ENCODE measurements at places on chromosomes 5 and 9.

DNA sequence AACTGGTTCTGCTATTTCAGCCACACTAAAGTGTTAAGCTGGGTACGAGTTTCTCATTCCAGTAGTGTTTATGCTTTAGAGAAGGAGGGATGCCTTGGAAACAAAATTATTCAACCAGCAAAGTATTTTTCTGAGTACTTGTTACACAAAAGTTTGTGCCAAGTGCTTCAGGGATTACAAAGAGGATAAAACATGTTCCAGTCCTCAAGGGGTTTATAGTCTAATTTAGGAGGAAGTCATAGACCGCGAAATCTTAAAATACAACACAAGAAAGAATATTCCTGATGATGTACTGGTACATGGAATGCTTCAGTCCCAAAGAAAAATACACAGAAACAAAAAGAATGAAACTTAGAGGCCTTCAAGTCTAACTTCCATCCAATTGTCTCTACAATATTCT lies 85.4 kb upstream of the NR4A3 start:
- no peak for DNase-seq

DNA sequence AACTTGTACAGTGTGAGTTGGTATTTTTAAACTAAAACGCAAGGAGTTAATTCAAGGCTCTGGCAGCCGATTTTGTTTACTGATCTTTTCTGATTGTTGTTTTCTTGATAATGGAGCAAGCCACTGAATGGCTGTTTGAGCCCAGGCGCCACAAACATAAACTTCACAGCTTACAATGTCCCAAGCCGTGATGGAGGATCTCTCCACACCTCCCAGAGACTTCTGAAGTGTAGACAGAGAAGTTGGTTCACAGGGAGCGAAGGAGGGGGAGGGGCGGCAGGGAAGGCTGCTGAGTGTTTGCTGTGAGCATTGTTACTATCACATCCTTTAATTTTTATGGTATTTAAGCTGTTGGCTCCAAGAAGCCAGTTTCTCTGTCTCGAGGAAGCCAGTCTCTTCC lies 14.7 kb downstream of the ISL1 start:
- no peak for DNase-seq

- no peak for DNase-seq
Observed at GRCh38 chr9:19320495-19320894, 59.5 kb downstream of the RPS6 start.

DNA sequence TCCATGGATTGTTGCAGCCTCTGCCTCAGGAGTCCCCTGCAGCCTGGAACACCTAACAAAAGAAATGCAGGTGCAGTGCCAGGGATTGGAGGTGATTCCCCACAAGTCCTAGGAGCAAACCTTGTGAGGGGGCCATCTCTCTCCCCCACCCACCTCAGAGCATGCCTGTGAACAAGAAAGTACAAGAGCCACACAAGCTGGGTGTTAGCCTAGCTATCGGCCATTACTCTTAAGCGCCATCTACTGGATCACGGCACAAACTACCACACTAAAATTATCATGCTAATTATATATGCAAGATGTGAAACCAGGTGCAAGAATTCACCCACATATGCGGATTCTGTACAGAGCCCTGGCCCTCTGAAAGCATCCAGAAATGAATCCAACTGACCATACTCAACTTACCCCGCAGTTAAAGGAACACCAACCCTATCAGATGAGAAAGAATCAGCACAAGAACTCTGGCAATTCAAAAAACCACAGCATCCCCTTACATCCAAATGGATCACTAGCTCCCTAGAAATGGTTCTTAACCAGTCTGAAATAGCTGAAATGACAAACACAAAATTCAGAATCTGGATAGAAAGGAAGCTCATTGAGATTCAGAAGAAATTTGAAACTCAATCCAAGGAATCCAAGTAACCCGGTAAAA lies 16.5 kb upstream of the PRSS3 start:
- no peak for DNase-seq

- peak; percentile 95 for DNase-seq
Observed at GRCh38 chr5:177554474-177555111, at the start of gene FAM193B. Gene FAM193B, minus strand, starts transcription at chr5:177554563. Its CDS starts 105 bp downstream, at chr5:177554458.

DNA sequence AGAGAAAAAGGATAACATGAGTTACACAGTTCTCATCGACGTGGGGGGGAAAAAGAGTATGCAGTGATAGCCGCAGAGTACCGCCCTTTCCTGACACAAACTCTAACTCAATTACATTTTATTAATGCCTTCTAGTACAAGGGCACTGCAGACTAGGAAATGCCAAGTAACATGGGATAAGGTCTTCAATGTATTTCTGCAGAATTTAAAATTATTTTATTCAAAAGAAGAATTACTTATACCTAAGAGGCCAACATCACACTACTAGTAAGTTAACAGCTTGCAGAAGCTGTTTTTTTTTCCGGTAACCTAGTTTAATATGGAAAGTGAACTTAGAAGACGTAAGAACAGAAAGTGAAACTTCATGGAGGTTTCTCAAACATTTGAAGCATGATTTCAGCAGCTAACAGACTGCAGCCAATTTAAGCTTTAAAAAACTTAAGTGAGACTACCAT lies 3.9 kb downstream of the SETX start:
- DNase-seq, result no peak

- DNase-seq, result no peak
Observed at GRCh38 chr9:1354606-1355005, 304.4 kb downstream of the DMRT2 start.

GRCh38 chr9:129854588-129855110 lies 19.4 kb downstream of the USP20 start:
- no peak for DNase-seq

- DNase-seq, result no peak
Observed at GRCh38 chr5:137501846-137502406, 2.8 kb upstream of the SPOCK1 start.

DNA sequence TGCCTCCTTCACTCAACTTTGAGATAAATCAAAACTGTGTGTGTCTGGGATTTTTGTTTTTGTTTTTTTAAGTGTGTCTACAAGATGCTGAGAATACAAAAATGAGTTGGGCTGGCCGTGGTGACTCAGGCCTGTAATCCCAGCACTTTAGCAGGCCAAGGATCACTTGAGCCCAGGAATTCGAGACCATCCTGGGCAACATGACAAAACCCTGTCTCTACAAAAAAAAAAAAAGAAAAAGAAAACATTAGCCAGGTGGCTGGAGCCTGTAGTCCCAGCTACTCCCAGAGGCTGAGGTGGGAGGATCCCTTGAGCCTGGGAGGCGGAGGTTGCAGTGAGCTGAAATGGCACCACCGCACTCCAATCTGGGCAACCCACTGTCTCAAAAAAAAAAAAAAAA lies 21.0 kb downstream of the HNRNPK start:
- DNase-seq, result no peak

- no peak for DNase-seq
Observed at GRCh38 chr9:131214876-131215275, 61.4 kb downstream of the FAM78A start.

DNA sequence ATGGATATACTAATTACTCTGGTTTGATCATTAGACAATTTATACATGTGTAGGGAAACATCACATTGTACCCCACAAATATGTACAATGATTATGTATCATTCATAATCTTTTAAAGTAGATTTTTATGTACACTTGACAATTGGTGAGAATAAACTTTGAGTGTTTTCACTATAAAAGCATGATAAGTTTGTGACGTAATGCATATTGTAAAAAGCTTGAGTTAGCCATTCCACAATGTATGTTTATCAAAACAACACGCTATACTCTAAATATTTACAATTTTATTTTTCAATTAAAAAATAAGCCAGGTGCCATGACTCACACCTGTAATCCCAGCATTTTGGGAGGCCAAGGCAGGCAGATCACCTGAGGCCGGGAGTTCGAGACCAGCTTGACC lies 360.1 kb upstream of the ITGA1 start:
- no peak for DNase-seq

DNA sequence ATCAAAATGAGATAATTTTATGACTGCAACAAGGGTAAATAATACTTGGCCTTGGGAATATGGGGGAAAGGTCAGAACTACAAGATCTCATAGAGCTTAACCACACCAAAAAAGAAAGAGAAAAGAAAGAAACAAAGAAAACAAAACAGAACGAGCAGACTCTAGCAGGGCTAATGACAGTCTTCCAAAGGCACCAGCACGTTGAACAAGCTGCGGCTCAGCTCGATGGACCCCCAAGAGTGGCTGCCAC lies 689 bp downstream of the AK3 start:
- DNase-seq, result no peak

DNA sequence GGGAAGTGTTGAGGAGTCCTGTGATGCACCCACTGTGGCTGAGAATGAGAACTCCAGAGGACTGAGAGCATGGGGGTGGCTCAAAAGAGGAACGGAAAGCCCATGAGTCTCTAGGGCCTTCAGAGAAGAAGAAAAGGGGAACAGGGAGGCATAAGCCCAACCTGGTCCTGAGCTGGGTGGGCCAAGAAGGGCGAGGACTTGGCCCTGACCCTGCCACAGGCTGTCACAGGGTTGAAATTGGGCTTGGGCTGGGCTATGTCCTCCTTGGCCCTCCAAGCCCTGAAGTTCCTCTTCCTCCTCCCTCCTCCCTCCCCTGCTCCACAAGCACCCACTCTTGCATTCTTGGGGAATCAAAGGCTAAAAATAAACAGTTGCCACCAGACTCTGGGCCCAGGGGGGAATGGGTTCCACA lies 49.3 kb upstream of the PPARGC1B start:
- DNase-seq, result no peak
